Activated B cell treated with CpG ODN at 0.5 μM for 24 hours (primary cell): ENCODE measurements at places on chromosomes 2 and 18. TPM values are rescaled to one million over a fixed set of nuclear protein-coding genes. Genes with fewer than 3 reads are reported as not detected.

DNA sequence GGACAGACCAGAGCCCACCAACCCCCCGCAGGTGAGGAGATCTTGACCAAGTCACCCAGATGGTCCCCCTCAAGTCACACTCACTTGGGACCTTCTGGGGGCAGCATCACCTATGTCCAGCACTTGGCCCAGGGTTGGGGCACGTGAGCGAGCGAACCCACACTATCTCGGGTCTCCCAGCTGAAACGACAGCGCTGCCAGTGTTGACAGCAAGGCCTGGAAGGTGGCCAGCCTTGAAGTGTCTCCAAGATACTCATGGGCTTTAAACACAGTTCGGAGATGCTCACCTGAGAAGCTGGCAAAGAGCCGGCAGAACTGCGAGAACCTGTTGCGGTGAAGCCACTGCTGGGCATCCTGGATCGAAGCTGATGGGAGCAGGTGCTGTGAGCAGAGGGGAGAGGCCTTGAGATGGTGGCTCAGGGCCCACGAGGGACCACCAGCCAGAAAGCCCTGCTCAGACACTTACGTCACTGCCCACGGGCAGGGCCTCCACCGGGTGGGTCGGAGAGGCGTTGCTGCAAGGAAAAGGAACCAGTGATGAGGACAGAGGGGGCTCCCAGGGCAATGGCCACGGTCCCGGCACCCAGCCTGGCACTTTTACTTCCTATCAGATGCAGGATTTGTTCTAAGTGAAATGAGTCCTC lies 47.5 kb downstream of the TFCP2L1 start:
- H3K27ac ChIP-seq, result no peak overlapping the region
- no peak for DNase-seq
- H3K36me3 ChIP-seq, result no peaks in the 10 kb centered on the region
- H3K4me3 ChIP-seq, result no peak overlapping the region

DNA sequence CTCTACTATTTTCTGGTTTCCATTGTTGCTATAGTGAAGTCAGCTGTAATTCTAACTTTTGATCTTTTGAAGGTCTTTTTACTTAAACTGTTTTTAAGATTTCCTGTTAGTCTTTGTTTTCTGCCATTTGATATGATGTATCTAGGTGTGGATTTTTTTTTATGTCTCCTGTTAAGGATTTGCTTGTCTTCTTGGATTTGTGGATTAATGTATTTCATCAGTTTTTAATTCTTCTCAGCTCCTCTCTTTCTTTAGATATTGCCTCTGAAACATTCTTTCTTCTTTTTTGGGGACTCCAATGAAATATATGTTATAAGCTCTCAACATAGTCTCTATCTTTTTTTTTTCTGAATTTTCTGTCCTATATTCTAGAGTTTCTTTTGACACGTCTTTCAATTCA lies 24.8 kb upstream of the THUMPD2 start:
- H3K27ac ChIP-seq, result no peak overlapping the region
- DNase-seq, result no peak
- H3K4me3 ChIP-seq, result no peak overlapping the region
- peaks cover 5% of the 10 kb centered on the region for H3K27me3 ChIP-seq

DNA sequence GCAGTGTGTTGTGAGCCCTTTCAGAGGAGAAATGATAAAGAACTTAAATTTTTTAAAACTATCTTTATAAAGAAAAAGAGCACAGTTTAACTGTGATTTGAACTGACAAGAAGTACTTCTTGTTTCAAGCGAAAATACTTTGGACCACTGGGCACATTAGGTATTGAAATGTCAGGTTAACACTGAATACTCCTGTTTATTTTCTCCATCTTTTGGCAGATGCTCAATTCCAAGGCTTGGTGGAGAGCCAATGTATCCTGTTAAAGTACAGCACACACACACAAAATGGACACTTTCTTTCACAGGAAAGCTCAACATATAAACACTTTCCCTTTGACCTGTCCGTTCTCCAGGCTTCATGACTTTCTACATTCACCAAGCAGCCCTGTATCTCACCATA lies 32.6 kb upstream of the SP3 start:
- DNase-seq, result no peak
- no peaks in the 10 kb centered on the region for H3K27me3 ChIP-seq
- peaks cover 29% of the 10 kb centered on the region for H3K4me1 ChIP-seq
- H3K4me3 ChIP-seq, result no peak overlapping the region
- H3K36me3 ChIP-seq, result no peaks in the 10 kb centered on the region

GRCh38 chr2:185219981-185220380 lies 518.6 kb upstream of the FSIP2 start:
- no peak overlapping the region for H3K27ac ChIP-seq
- H3K36me3 ChIP-seq, result no peaks in the 10 kb centered on the region
- H3K27me3 ChIP-seq, result no peaks in the 10 kb centered on the region
- no peak for DNase-seq

GRCh38 chr2:187405921-187406320 lies 42.1 kb downstream of the CALCRL start:
- DNase-seq, result no peak
- no peaks in the 10 kb centered on the region for H3K4me1 ChIP-seq
- no peaks in the 10 kb centered on the region for H3K27me3 ChIP-seq
- no peak overlapping the region for H3K4me3 ChIP-seq
- no peak overlapping the region for H3K27ac ChIP-seq

DNA sequence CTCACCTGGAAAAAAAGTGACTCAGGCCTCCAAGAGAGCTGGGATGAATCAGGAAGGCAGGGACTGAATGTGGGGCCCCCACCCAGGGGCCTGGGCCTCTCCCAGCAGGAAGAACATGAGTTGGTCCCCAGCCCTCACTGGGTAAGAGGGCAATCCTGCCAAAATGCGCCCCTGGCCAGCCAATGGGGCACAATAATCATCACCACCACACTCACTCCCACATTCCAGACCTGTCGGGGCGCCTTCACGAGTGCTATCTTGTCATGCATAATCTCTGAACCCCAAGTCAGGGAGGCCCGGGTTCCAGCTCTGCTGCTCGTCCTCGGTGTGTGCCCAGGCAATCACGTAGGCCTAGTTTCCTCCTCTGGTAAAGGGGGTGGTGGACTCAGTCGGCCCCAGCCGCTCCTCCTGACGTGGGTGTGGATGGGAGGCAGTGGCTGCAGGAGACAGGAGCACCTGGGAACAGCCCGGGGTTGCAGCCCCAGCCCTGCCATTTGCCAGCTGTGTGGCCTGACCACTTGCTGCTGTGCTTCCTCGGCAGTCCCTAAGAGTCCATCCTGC lies 115.1 kb downstream of the CYP26B1 start:
- no peaks in the 10 kb centered on the region for H3K4me1 ChIP-seq
- H3K27ac ChIP-seq, result no peak overlapping the region
- H3K36me3 ChIP-seq, result no peaks in the 10 kb centered on the region
- H3K4me3 ChIP-seq, result no peak overlapping the region
- H3K27me3 ChIP-seq, result peaks cover 2% of the 10 kb centered on the region

DNA sequence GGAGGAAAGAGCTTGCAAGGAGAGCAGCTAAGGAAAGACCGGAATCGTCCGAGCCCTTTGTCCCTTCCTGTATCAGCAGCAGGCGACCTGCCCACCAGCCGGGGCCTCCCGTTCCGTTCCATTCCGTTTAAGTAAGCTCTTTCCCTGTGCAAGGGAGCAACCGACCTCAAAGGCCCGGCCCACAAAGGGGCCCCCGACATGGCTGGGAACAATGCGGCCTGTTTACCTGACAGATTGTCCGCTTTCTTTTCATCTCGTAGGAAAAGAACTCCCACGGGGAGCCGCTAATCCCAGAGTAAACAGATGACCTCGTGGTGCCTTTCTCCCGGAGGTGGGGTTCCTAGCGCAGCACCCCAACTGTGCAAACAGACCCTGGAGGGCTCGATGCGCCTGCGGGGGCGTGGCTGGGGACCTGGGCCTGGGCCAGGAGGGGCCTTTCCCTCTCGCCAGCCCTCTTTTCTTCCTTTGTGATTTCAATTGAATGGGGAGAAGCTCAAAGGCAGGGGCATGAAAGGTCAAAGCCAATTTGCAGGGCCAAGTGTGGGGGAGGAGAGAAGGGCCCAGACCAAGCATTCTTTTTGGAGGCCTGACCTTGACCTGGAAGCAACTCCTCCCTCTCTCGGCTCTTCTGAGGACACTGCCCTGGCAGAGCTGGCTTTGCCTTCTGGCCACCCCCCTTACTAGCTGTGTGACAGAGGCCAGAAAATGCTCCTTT lies 120.2 kb downstream of the INHBB start:
- peaks cover 2% of the 10 kb centered on the region for H3K27me3 ChIP-seq
- DNase-seq, result no peak
- H3K4me3 ChIP-seq, result no peak overlapping the region

The AAMP gene
- total RNA-seq, result 63.4 and 63.6 TPM in 2 replicates

The PCARE gene
- not detected in 2 replicates for total RNA-seq

The SP140 gene
- total RNA-seq, result 295 and 330 TPM in 2 replicates

The ELAC1 gene
- total RNA-seq, result 9.7 and 14.0 TPM in 2 replicates

The OR6B2 gene
- total RNA-seq, result not detected in 2 replicates
